Right renal pelvis (tissue), 4 donors: ENCODE measurements at places on chromosomes 2 and 18. TPM values are rescaled to one million over a fixed set of nuclear protein-coding genes. Genes with fewer than 3 reads are reported as not detected.

Gene ZSWIM2
- polyA plus RNA-seq: not detected

Gene GALNT3
- 16.7 TPM for polyA plus RNA-seq

Gene GLI2
- polyA plus RNA-seq: 9.6 TPM

Gene G6PC2
- 0.08 TPM for polyA plus RNA-seq

Gene UGGT1
- polyA plus RNA-seq: 37.2 TPM

Gene POTEE
- polyA plus RNA-seq: 0.06 TPM

DNA sequence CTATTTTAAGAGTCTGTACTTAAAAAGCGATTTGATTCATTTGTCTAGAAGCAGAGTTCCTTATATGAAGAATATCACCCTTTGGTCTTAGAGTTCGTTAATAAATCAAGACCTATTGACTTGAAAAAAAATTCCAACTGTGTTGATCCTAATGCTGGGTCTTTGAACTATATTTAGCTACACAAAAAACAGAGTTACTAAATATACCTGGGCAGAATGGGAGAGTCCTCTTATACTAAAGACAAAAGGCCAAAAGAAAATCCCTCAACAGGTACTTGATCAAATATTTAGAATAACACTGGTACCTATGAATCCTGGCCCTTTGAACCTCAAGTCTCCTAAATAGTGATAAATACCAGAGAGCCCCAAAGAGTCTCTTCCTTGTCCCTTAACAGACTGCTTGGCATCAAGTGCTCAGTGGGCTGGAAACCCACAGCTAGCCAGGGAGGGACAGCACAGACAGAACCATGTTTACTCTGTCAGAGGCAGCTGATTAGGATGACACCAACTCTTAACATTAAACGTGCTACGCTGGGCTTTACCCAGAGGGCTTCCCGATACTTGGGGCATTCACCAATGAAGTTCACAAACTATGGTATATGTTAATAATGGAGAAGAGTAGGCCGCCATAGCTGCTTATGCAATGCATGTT is 95.1 kb downstream of the FIGN start:
- DNase-seq: no peak

DNA sequence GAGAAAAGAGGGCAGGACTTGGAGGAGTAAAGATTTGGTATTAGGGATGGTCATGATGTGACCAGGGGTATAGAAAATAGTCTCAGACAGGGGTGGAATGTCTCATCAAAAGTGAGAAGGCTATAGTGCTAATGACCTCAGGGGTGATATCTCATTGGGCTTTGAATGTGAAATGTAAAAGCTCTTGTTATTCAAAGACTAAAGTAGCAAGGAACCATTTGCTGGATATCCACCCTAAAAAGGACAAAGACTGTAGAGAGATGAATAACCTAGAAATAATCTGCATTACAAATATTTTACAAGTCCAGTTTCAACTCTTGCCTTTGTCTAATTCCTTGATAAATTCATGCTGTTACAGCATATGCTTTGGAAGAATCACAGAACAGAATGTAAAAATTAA is 224.4 kb downstream of the ICOS start:
- DNase-seq: no peak

DNA sequence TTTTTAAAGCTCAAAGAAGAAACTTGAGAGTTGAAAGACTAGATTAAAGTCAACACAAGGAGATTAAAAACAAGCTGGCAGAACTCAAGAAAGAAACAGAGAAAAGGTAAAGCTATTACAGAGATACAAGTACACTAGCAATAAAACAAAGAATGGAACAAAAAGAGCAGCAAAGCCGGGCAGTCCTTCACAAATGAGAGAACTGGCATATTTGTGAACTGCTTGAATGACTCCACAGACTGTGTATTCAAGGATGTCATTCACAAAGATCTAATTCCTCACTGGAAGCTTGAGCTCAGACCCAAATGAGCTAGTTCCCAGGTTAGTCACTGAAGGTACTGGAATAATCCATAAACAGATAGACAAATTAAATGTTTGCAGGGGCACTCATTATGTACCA is 318.0 kb downstream of the MYCN start:
- DNase-seq: no peak

DNA sequence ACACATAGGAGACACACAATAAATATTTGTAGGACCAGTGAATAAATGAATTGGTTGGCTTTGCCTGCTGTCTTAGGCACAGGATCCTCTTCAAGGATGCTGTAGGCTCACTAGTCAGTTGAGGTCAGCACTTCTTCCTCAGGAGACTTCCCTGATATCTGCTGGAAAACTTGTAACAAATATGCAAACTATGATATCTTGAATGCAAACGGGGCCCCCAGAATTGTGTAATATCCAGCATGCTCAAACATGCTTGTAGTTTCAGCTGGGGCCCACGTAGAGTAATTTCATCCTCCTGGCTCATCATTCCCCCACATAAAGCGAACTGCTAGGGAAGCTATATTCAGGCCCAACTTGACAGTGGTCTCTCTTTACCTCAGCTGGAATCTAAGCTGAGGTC is 43.6 kb downstream of the POLE4 start:
- no peak for DNase-seq

GRCh38 chr2:235587202-235587601 is 93.4 kb downstream of the AGAP1 start:
- no peak for DNase-seq

DNA sequence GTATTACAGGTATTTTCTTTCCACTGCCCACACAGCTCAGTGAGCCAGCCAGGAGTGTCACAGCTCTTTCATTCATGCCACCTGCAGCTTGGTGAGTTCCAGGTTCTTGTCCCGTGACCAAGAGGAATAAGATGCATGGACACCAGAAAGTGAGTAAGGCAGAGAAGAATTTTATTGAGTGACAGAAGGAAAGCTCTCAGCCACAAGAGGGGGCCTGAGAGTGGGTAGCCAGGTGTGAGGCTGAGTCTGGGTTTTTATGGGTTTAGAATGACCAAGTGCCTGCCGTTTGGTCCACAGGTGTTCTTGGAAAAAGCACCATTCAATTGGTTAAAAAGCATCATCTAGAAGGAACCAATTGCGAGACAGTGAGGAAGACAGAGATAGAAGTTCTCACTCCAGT is 1097.1 kb upstream of the SLC39A10 start:
- no peak for DNase-seq

DNA sequence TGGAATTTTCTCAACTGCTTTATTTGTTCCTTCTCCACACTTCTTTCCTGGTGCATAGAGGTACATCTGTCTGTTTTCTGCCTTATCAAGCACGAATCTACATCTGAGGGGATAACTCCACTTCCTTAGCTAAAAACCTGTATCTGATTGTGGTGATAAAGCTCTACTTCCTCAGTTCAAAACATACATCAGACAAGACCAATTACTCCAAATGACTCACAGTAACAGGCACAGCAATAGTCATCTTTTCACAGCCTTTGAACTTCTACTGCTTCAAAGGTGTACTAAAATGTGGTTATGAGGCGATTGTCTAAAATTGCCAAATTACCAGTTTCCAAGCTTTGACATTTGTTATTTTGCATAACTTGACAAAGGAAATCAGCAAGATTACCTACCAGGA is 803.6 kb upstream of the ZEB2 start:
- DNase-seq: no peak

DNA sequence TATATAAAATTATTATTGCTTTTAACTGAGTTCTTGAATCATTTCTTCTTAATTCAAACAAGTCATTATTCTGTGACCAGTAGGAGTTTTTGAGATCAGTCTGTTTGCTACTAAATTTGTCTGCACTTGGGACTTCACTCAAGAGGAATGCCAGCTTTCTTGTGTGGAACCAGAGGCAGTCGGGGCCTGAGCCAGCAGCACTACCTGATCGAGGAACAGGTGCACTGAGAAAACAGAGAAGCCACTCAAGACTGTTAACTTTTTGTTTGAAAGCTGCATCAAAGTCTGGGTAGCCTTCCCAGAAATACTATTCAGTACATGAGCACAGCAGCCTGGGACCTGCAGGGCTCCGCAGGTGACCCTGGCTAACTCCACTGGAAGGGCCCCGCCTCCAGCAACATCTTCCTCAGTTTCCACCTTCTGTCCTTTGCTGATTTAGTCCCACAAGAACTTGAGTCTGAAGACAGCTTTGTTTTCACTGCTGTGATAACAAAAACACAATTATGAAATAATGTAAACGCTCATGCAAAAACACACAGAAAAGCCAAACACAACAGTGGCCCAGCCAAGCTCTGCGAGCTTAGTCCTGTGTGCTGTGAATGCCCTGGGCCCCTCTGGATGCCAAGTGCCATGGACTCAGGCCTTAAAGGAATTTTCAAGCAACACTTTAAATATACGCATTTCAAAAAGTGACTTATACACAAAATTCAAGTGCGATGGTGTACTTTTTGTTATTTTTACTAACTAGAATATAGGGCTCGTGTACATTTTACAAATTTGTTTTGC is 62.0 kb downstream of the SH3YL1 start:
- DNase-seq: no peak

GRCh38 chr18:8513249-8513648 is 96.0 kb upstream of the RAB12 start:
- DNase-seq: no peak

- DNase-seq: peak; percentile 60
Measured at GRCh38 chr2:203280428-203281064, 41.7 kb downstream of the CYP20A1 start.

- no peak for DNase-seq
Measured at GRCh38 chr2:237072067-237072931, 13.4 kb upstream of the COPS8 start.
